Glomerular endothelial cell (primary cell): ENCODE measurements at places on chromosomes 3 and 15. TPM values are rescaled to one million over a fixed set of nuclear protein-coding genes. Genes with fewer than 3 reads are reported as not detected.

GRCh38 chr3:65619451-65619881 lies 419.3 kb downstream of the MAGI1 start:
- DNase-seq: peak; percentile 62

GRCh38 chr3:124887177-124887931 lies at the start of gene ITGB5:
Gene ITGB5, minus strand, starts transcription at chr3:124887365. Its CDS starts 365 bp downstream, at chr3:124887000.
- DNase-seq: no peak

GRCh38 chr3:61807865-61808276 lies 246.5 kb downstream of the PTPRG start:
- DNase-seq: no peak

- DNase-seq: peak; percentile 9
Observed at GRCh38 chr3:81339040-81339845, 422.2 kb downstream of the GBE1 start.

GRCh38 chr3:150933473-150933995 lies 28.3 kb upstream of the MINDY4B start:
- no peak for DNase-seq

- no peak for DNase-seq
Observed at GRCh38 chr15:53917109-53917508, 61.1 kb upstream of the UNC13C start.

DNA sequence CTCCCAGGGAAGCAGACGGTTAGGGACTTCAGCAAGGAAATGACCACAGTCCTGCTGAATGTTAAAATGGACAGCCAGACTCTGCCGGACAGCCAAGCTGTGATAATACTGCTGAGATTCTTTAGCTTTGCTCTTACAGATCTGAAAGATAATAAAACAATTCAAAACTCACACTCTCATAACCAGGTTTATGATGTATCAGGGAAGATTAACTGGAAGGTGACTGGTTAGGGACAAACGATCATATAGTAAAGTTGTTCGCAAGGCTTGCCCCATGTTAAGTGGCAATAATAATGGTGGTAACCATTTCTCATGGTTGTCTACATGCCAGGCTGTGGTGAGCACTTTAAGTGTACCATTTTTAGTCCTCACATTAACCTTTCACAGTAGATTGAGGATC lies 44.3 kb upstream of the TSPAN3 start:
- DNase-seq: no peak

PCSK6 gene
- total RNA-seq: 19.2 and 24.4 TPM in 2 replicates

NRG4 gene
- not detected in 2 replicates for total RNA-seq

VEPH1 gene
- 68.7 and 80.8 TPM in 2 replicates for total RNA-seq

ALDH1L1 gene
- not detected in 2 replicates for total RNA-seq

NEO1 gene
- total RNA-seq: 2.2 and 2.7 TPM in 2 replicates

TIGIT gene
- total RNA-seq: not detected in 2 replicates

MAP6D1 gene
- 5.3 and 10.0 TPM in 2 replicates for total RNA-seq
